ENCODE measurements at places on chromosomes 3 and 15.

DNA sequence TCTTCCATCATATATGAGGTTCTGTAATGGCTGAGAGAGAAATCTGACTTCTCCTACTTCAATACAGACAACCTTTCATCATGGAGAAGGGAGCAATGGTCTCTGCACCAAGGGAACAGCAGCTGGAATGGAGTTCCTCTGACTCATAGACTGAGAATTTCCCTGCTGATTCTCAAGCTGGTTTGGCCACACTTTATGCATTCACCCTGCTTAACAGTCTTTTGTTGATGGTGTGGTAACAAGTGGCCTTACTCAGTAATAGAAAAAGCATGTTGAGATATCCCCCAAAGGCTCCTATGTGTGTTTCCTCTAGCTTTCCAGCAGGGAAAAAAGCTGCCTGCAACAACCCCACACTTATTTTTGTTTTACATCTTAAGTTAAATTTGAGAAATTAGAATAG is 138.1 kb downstream of the GREM1 start:
- no peak for DNase-seq

- DNase-seq = no peak
These were observed 133.7 kb downstream of the AGBL1 start for GRCh38 chr15:86213420-86213819.

DNA sequence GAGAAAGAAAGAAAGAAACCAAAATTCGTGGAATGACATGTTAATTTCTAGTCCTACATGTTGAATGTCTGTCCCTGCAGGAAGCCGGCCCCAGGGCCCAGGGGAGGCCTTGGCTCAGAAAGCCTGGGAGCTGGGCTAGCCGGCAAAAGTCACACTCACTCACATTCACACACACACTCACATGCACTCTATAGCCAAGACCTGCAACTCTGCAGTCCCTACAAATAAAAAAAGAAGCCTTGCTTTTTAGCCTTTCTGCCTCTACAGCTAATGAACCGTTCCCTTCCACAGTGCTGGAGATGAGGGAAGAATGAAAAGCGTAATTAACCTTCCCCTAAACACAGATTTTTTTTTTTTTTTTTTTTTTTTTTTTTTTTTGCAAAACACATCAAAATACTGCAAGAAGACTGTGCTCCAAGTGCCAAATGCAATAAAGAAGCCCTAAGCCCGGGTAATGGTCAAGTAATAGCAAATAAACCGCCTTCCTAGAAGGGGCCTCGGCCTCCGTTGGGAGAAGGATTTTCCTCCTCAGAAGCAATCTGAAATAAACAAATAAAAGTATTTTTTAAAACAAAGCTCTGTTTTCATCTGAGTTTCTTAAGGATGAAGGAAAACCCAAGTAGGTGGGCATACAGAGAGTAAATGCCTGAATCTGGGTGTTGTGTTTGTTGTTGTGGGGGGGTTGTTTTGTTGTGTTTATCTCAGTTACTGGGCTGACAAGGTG is 4.3 kb downstream of the MECOM start:
- DNase-seq = no peak

GRCh38 chr3:134332344-134332743 is 41.9 kb downstream of the AMOTL2 start:
- no peak for DNase-seq

DNA sequence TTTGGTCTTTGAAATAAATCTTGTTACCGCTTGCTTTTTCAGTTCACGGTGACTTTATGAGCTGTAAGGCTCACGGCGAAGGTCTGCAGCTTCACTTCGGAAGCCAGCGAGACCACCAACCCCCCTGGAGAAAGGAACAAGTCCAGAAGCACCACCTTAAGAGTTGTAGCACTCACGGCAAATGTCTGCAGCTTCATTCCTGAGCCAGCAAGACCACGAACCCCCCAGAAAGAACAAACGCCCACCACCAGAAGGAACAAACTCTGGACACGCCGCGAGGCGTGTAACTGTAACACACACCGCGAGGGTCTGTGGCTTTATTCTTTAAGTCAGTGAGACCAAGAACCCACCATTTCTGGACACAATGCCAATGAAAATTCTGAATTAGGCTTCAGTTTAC is 28.8 kb downstream of the GOLGA6A start:
- DNase-seq = no peak

- no peak for DNase-seq
These were observed 53.1 kb downstream of the FAM81A start for GRCh38 chr15:59491062-59491461.

- peak; percentile 84 for DNase-seq
These were observed 1.4 kb downstream of the LOXL1 start for GRCh38 chr15:73927476-73928240.

All from activated naive CD8-positive, alpha-beta T cell treated with anti-CD3 and anti-CD28 coated beads for 36 hours (primary cell).